ENCODE measurements at places on chromosomes 13 and 19.
A peak's percentile ranks its signal among the peaks of the same experiment; 100 is the strongest.

GRCh38 chr13:26380930-26381329 lies 127.0 kb downstream of the CDK8 start:
- DNase-seq: no peak

DNA sequence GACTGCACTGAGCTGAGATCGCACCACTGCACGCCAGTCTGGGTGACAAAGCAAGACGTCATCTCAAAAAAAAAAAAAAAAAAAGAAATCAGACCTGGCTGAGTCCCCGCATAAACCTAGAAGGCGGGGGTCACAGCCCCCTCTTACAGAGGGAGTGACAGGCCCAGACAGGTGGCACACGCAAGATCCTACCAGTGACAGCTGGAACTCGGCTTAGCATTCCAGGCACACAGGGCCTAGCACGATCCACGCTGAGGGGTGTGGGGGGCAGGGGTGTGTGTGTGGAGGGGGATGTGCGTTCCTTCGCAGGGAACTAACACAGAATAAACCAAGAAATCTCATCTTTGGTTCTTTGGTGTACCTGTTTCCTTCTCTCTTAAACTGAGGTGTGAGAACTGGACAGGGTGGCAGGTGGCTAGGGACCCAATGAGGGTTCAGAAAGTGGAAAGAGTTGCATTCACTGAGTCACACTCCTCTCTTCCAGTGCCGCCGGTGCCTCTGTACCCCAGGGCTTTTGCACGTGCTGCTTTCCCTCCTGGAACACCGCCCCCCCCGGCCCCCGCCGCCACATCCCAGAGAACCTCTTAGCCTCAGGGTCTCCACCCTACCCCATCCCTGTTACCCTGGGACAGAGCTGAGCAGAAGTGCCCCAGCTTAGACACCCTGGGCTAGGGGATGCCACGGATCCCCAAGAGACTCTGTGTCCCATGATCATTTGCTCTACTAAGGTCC lies 5.0 kb downstream of the SGTA start:
- no peak for DNase-seq

GRCh38 chr13:40910324-40911050 lies 108.6 kb downstream of the ELF1 start:
- DNase-seq: no peak

GRCh38 chr19:3100747-3101730 lies 6.9 kb downstream of the GNA11 start:
- no peak for DNase-seq

DNA sequence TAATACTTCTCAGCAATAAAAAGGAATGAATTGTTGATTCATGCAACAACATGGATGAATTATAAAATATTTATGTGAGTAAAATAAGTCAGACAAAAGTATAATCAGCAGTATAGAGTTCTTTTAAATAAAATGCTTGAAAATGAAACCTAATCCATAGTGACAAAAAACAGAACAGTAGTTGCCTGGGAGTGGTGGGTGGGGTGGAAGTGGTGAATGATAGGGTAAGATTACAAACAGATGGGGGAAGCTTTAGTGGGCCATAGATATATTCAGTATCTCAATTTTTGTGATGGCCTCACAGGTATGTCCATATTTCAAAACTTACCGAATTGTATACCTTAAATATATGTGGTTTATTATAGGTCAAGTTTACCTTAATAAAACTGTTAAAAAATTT lies 124.9 kb upstream of the UBL3 start:
- no peak for DNase-seq

GRCh38 chr13:30128095-30128494 lies 179.3 kb downstream of the KATNAL1 start:
- DNase-seq: no peak

GRCh38 chr13:96650301-96650886 lies 343.9 kb downstream of the OXGR1 start:
- no peak for DNase-seq

- peak; percentile 84 for DNase-seq
Measured at GRCh38 chr19:43464134-43464775, 1.2 kb downstream of the LYPD3 start.

- DNase-seq: no peak
Measured at GRCh38 chr19:5333581-5334365, 6.8 kb downstream of the PTPRS start.

GRCh38 chr13:51689663-51689996 lies 105.4 kb downstream of the WDFY2 start:
- DNase-seq: peak; percentile 27

DNA sequence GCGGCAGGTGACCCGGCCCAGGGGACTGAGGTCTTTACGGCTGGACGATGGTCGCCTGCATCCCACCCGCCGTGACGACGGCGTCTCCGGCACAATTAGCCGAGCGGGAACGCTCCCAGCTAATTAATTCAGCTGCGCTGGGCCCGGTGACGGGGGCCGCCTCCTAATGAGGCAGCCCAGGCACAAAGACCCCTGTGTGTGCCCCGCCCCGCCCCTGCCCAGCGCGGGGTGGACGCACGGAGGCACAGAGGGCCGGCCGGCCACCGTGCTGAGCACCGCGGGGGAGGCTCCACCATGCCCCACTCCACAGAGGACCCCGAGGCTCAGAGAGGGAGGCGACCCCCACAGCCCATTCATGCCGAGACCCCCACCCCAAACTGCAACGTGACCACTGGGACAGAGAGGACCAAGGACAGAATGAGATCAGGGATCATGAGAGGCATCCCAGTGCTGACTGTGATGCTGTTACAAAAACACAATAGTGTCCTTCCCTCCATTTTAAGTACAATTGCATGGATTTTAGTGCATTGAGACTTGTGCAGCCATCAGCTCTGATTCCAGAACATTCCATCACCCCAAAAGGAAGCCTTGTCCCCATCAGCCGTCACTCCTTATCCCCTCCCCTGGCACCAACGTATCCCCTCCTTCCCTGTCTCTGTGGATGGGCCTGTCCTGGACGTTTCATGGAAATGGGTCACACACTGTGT lies 17.0 kb downstream of the EFNA2 start:
- peak; percentile 85 for DNase-seq

- no peak for DNase-seq
Measured at GRCh38 chr13:20124303-20124702, 36.5 kb downstream of the GJA3 start.

DNA sequence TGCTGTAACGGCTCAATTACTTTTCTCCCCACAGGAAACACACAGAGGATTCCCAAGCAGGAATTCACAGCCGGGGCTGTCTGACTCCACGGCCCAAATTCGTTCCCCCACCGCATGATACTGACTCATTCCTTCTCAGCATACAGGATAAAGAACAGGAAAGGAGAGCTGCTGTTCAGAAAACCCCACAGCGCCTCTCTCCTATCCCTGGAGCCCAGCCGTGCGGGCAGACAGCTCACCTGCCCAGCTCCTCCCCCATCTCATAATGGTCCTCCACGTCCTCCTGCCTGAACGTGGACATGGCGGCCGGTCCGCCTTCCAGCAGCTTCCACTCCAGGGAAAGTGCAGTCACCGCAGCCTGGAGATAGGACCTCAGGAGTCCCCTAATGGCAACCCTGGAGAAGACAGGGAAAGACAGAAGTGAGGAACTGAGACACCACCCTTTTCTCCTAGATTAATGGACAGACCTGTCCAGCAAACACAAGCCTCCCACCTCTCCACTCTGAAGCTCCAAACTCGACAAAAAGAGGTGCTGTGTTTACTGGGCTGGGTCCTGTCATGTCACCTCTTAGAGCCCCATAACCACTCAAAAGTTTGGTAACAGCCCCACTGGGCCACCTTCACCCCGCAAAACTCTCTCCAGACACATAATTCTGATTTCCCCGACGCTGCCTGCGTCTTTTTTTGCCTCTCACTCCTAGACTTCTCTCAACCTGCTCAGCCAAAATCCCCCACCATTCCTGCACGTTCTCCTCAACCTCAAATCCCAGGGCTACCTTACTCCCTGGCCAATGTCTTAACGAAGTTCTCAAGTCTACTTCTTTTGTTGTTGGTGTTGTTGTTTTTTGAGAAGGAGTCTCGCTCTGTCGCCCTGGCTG lies 1.2 kb downstream of the DAPK3 start:
- peak; percentile 54 for DNase-seq

DNA sequence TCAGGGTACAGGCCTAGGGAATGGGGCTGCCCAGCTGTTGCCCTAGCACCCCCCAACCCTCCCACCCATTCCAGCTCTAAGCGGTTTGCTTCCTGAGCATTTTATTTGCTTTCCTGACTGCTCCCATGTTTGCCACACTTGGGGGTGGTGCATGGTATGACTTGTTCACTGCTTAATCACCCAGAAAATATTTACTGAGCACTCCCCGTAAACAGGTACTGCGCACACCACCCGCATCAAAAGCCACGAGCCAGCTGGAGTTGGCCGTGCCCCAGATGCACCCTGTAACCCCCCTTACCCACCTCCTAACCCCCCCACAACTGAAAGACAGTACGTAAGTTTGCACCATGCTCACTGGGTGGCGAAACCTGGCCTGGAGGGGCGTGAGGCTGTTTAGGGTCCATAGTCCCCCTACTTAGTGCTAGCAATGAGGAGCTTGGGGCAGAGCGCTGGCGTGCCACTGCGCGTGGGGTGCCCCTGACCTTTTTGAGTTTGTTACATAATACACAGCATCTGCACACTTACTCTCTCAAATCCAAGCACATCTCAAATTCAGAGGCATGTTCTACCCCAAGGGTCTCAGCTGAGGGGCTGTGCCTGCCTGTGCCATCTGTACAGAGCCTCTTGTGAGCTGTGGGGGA lies 29.8 kb downstream of the DPF1 start:
- no peak for DNase-seq

DNA sequence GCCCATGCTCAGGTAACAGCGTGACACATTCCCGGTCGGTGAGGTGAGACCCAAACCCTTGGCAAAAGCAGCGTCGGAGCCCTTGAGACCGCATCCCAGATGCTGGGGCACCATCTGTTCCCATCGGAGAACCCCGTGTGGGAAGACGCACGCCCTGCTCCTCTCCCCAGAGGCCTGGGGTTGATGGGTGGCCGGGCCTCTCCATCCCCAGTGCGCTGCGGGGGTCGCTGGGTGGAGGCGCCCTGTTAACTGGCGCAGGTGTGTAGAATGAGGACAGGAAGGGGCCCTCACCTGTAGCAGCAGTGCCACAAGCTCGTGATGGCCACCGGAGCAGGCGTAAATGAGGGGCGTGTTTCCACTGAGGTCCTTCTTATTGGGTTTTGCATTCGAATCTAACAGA lies 24.6 kb downstream of the PDCD5 start:
- DNase-seq: no peak

DNA sequence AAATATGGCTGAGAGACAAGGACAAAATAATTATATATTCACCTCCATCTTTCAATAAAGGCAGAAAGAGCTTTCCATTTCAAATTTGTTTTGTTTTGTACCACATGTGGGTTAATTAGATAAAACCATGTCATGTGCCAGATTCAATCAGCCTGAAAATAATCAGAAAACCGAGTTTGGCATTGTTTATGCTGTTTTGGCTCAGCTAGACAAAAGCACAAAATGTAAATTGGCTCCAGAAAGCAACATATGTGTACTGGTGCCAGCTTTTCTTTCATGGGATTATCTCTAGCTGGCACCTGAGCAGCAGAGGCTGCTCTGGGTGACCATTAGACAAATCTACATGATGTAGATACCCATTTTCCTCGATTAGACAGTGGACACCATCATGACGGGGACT lies 9.2 kb upstream of the DNAJC15 start:
- DNase-seq: no peak

- DNase-seq: no peak
Measured at GRCh38 chr13:98295371-98295770, 118.3 kb upstream of the RNF113B start.

DNA sequence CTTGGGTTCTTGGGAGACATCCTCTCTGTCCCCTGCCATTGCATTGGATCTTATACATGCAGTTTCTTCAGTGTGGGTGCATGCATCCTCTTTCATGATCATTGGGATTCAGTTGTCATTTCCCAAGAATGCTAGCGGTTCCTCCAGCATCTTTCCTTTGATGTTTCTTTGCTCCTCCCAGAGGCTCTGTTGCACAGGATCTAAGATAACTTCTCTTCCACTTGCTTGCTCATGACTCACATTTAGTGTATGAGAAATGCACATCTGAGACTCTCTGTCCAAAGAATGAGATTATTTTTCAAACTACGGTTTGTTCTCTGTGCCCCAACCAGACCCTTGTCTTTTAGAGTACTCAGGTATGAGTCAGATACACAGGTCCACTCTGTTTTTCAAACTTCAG lies 197.1 kb downstream of the NDFIP2 start:
- no peak for DNase-seq

GRCh38 chr13:30141775-30142485 lies 165.4 kb downstream of the KATNAL1 start:
- DNase-seq: no peak

GRCh38 chr19:39448271-39448670 lies 2.9 kb downstream of the SUPT5H start:
- no peak for DNase-seq

- DNase-seq: no peak
Measured at GRCh38 chr13:40231311-40231710, 435.1 kb downstream of the FOXO1 start.

GRCh38 chr13:44174769-44175425 lies 198.7 kb upstream of the SERP2 start:
- DNase-seq: no peak

GRCh38 chr19:45901432-45901911 lies 941 bp downstream of the MYPOP start:
- peak; percentile 62 for DNase-seq

DNA sequence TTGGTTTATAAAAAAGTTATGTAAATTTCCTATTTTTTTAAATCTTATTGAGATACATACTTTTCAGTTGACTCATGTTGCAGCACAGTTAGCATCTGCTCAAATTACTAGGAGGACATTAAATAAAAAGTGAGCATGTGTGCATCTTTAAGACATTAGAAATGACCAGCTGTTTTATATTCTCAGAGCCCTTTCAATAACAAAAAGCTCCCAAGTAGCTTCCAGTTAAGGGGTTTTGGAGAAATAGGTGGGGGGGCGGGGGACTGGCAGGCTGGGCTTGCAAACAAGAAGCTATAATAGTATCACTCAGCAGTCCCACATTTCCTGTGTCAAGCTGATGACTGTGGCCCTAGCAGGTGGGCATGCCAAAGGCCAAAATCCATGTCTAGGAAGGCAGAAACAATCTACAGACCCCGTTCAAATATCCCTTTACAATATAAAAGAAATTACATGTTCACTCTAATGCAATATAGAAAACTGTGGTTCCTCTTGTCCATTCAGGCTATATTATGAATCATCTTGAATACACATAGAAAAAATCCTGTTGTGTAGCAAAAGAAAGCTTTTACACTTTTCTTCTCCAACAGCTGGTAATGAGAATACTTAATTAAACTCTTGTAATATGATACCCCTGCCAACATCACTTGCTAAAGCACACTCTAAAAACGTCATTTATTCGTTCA lies 1713.2 kb upstream of the SLC10A2 start:
- peak; percentile 21 for DNase-seq

GRCh38 chr13:99221567-99222239 lies 21.0 kb downstream of the UBAC2 start:
- no peak for DNase-seq
